ENCODE measurements at places on chromosomes 13 and 19.

- DNase-seq, result no peak
Observed at GRCh38 chr13:40175639-40176038, 490.8 kb downstream of the FOXO1 start.

GRCh38 chr13:110343241-110343865, 36.3 kb downstream of the COL4A2 start:
- peak; percentile 82 for DNase-seq

DNA sequence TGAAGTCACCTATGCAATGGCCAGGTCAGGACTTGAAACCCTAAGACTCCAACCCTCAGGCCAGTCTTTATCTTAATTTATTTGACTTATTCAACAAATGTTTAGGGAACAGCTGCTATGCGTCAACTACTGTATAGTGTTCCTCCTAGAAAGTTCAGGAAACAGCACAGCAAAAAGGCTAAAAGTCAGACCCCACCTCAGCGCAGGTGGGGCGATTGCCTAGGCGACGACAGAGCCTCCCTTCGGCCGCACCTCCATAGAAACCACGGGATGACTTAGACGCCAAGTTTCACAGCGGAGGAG, 502 bp downstream of the VRK3 start:
- DNase-seq, result no peak

- DNase-seq, result no peak
Observed at GRCh38 chr19:38451629-38452028, 18.1 kb downstream of the RYR1 start.

DNA sequence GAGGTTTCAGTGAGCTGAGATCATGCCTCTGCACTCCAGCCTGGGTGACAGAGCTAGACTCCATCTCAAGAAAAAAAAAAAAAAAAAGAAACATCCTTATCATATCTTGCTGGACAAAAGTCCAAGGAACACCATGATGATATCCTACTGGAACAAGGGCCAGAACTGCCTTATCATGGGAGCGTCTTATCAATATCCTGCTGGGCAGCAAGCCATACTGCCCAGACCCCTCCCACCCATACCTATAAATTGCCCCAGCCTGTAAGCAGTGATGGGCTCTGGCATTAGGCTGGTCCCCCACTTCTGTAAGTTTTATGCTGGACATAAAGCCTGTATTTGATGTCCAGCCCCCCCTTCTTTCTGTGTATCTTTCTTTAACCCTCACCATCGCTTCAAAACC, 14.7 kb upstream of the FBXO27 start:
- no peak for DNase-seq

DNA sequence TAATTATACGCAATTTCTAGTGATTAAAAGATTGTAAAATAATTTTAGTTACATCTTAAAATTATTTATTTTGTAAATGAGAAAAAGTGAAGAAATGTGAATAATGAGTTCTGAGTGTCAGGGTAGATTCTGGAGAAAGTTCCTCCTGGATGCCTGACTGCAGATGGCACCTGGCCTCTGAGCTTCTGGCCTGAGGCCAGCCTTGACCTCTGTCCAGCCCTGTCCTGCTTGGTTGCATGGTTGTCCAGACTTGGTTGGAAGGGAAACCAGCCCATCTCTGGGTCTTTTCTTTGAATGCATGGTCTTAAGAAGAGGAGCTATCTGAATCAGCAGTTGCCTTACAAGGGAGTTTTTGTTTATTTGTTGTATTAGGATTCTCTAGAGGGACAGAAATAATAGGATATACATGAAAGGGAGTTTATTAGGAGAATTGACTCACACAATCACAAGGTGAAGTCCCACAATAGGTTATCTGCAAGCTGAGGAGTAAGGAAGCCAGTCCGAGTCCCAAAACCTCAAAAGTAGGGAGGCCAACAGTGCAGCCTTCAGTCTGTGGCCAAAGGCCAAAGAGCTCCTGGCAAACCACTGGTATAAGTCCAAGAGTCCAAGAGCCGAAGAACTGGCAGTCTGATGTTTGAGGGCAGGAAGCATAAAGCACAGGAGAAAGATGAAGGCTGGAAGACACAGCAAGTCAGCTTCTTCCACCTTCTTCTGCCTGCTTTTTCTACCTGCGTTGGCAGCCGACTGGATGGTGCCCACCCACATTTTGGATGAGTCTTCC, 385.8 kb downstream of the ZNF536 start:
- no peak for DNase-seq

- no peak for DNase-seq
Observed at GRCh38 chr13:35014606-35015213, 72.6 kb downstream of the NBEA start.

- DNase-seq, result no peak
Observed at GRCh38 chr19:29285187-29285687, 72.3 kb upstream of the UQCRFS1 start.

DNA sequence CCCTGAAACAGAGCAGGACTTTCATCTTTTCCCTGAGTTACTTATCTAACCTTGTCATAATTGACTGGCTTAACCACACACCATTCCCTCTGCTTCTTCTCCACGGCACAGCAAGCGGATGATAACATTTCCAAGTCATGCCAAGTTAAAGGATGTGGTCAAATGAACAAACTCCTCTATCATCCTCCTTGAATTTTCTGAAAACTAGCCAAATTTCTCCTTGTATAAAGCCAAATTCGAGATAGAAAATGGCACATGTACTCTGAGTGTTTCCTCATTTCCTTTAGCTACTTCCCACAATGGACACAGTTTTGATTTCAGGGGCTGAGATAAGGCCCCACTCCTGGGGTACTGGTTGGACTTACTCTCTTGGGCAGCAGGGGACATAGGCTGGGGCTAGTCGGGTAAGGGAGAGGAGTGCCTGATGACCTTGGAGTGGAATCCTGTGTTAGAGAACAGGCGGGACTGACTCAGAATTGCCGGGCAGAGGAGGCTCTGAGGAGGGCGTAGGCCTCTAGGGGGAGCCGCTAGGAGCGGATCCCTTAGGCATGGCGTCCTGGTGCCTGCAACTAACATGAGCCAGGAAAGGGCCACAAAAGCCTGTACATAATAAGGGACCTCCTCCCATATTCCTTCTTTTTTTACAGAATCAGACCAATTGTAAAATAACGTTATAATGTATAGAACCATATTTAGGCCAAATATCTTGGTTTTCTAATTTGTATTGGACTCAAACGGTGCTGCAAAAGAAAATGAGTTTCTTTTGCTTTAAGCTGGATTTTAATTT, 20.3 kb upstream of the TMTC4 start:
- no peak for DNase-seq

DNA sequence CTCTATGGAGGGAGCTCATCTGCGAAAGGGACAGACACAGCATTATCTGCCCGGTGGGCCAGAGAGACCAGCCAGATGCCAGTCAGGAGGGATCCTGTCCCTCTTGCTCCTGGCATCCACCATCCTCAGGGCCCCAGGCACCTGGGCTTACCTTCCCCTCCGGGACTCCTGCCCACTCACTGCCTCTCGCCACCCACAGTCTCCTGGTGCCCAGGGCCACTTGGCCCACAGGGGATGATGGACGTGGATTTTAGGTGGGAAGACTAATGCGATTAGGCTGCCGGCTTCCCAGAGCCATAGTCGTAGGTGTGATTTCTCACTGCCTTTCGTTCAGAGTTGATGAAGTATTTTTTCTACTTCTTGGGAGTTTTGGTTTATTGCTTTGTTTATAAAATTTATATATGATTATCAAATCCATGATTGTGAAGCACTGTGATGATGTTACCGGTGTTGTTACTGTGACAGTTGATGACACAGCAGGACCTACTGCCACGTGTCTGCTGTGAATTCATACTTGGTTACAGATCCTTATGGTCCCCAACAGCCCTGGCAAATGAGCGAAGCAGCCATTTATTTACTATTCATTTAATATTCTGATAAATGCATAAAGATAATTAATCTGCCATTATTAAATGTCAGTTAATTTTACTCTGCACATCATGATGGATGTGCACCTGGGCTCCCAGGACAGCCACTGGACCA, 14.5 kb upstream of the CHAMP1 start:
- DNase-seq, result no peak

- peak; percentile 94 for DNase-seq
Observed at GRCh38 chr19:5172859-5173630, 167.6 kb downstream of the PTPRS start.

DNA sequence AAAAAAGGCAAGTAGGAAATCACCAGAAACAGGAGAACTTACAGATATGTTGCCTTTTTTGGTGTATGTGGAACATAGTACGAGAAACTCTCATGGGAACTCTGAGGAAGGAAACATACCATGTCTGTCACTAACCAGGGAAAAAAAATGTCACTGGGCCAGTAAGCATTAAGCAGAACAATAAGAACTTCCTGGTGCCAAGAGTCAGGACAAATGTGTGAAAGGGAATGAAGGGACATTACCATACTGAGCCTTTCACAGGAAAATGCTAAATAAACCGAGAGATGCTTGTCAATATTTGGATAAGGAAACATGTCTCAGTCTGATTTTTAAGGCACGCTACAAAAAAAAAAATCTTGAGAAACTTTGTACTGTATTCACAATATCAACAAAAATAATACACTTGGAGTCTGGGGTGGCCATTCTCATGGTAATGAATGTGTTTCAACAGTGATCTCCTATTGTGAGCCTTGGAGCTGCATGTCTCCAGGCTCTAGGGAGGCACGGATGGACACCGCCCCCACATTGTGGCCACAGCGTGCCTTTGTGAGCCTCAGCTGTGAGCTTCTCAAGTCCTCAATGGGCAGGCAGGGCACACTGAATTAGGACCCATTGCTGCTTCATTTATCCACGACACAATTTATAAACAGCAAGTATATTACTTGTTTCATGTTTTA, 113.0 kb upstream of the ARGLU1 start:
- DNase-seq, result no peak

DNA sequence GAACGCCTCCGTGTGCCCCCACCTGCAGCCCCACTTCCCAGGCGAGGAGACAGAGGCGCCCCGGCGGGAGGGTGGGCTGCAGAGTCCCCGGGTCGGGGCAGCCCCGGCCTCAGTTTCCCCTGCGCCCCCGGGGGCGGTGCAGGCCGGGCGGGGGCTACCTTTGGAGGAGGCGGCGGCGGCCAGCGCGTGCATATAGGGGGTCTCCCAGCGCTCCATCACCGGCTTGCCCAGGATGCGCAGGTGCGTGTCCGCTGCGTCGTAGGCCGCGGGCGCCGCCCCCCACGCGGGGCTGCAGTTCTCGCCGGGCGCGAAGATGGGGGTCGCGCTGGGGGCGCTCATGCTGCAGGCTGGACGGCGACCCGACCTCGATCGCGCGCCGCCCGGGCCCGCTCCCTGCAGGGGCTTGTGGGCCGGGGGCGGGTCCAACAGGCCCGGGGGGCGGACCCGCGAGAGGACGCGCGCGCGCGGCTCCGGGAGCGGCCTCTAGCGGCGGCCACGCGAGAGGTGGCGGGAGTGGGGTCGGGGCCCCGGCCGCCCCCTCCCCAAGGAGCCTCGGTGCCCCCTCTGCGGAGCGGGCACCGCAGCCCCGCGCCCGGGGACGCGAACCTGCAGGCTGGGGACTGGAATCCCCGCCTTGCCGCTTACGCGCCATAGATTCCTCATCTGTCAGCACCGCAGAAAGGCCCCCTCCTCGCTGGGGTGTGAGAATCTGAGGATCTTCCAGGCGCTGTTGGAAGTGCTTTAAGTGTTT, at the start of gene GAMT:
Gene GAMT (minus strand): TSS at position 405 of the 751 bp plus-strand sequence. CDS start 66 bp downstream, at position 339.
- DNase-seq, result no peak

DNA sequence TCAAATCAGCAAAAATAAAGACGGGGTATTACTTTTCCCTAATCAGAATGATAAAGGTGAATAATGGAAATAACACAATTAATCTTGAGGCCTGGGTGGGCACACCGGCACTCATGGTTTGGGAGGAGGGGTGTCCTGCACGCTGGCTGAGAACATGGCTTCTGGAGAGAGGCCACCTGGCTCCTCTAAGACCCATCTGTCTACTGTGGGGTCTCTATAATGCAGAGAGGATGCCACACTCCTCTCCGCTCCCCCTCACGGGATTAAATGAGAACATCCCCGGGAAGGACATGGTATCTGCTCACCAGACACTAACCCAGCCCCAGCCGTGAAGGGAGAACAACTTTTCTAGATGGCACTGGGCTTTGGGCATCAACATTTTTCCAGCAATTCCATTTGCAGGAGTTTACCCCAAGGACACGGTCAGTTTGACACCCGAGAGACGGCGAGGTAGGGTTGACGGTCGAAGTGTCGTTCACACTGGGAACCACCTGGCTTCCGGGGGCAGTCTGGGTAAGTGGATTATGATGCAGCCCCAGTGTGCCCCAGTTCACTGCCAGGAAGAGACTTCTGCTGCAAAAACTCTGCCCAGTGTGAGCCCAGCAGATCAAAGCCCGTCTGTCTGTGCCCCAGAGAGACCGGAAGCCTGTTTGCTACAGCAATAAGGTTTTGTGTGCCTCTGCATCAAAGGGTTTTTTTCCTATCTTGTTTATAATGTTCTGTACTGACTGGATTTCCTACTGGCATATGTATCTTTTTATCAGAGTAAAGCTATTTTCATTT, 56.6 kb downstream of the CEBPG start:
- no peak for DNase-seq

DNA sequence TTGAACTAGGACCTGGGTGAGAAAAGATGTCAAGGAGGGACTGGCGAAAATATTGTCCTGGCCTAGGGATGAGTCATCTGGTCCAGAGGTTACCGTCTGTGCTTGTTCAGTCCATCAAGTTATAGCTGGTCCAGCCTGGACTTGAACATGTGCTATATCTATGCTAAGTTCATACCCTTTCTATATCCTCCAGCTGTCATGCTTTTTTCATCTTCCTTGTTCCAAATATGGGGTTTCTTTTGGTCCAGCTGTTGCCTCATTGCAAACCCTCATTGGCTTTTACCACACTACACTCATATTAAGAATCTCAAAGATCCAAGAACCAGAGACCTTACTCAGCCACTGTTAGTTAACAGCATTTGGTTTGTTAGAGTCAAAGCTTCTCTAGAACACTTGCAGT, 19.1 kb upstream of the KLF12 start:
- DNase-seq, result no peak

DNA sequence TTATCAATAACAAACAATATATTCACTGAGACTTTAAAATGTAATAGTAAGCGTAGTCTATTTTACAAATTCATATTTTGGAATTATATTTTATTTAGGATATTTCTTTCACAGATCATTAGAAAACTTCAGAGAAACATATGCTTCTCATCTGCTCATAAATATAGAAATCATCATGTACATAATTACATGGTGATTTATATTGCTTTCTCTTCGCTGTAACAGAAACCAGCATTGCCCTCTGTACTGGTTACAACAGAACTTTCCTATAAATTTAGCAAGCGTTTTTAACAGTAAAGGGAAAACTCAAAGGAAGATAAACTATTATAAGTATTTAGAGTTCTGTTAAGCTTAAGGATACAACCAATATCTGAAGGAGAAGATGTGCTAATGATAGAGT, 672.8 kb downstream of the PCDH9 start:
- no peak for DNase-seq

All from RWPE1 (cell line).